SK-N-SH treated with all-trans-retinoic acid at 6 μM for 48 hours (cell line): ENCODE measurements at places on chromosomes 16 and 17.

DNA sequence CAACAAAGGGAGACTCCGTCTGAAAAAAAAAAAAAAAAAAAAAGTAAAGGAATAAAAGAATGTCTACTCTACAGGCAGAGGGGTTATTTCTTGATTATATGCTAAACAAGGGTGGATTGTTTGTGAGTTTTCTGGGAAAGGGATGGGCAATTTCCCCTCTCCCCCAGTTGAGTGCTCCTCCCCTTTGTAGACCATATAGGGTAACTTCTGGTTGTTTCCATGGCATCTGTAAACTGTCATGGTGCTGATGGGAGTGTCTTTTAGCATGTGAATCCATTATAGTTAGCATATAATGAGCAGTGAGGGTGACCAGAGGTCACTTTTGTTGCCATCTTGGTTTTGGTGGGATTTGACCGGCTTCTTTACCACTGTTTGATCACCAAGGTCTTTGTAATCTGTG is 4.2 kb upstream of the NME1 start:
- ATAC-seq: no peak

DNA sequence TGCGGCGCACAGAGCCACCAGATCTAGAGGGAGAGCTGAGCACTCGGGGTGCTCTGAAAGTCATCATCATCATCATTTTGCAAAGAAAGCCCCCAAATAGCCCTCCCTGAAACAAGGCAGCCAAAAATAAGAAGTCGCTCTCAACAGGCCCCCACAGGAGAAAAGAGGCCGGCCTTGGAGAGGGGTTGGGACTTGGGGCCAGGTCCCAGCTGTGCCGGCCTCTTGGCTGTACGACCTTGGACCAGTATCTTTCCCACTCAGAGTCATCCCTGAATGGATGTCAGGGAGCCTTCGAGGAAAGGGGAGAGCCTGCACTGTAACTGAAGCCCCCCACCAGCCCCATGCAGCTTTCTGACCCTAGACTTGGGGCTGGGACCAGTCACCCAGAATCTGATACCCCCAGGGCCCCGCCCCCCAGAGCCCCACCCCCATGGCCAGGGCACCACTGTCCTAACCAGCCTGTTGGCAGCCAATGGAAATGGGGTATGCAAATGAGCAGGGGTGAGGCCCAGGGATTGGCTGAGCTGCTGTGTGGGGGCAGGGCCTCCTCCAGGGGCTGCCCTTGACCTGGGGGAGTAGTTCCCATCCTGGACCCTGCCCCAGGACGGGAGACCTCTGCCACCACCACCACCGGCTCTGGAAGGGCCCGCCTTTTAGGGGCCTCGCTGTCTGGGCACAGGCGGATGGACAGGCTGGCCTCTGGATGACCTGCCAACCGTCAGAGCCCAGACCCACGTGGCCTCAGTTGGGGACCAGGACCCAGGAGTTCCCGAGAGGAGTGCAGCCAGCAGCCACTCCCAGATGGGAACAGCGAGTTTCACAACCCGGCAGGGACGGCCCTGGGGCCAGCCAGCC is 15.4 kb downstream of the ZFPM1 start:
- peak; percentile 74 for ATAC-seq

GRCh38 chr17:79837888-79838521 is 1.2 kb downstream of the CBX4 start:
- ATAC-seq: peak; percentile 2

DNA sequence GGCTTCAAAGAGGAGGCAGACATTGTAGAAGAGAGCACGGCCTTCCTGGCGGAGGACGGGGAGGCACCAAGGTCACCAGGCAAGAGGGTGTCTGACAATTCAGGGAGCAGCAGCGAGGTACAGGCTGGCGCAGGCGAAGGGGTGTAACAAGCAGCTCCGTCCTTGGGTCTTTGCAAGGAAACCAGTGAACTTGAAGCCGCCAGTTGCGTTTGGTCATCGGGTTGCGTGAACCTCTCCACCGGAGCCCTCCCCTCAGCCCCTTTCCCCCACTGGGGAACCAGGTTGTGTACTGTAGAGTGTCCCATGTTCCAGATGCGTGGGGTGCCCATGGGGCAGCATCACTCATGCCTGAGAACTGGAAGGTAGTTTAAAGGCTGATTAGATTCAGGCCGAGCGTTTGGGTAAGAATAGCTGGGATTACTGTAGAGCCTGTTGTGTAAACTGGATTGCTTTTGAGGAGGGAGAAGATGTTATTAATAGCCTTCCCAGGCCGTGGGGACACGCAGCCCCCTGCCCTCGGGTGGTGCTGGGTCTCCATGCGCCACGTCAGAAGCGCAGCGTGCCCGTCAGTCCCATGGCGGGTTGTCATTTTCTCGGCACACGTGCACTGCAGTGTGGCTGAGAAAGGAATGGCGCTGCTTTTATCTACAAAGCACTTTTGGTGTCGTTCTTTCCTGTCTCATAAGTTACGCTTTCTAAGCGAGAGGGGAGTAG is 2.5 kb downstream of the MRPL12 start:
- ATAC-seq: no peak

DNA sequence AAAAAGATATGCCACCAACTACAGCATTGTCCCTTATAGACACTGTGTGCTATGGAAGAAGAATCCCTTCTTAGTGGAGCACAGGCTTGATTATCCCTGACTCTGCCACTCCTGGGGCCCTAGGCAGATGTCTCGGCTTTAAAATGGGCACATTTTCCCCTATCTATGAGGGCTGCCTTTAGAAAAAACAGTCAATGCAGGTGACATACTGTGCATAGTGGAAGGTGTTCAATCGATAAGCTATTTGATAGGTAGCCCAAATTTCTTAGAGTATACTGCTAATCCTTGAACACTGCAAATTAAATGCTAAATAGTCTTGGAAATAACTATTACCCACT is 64.4 kb downstream of the PARN start:
- ATAC-seq: no peak; the same call in 1 of the 3 replicates

- ATAC-seq: no peak
These were observed 1.0 kb upstream of the HSBP1 start for GRCh38 chr16:83806731-83807130.

DNA sequence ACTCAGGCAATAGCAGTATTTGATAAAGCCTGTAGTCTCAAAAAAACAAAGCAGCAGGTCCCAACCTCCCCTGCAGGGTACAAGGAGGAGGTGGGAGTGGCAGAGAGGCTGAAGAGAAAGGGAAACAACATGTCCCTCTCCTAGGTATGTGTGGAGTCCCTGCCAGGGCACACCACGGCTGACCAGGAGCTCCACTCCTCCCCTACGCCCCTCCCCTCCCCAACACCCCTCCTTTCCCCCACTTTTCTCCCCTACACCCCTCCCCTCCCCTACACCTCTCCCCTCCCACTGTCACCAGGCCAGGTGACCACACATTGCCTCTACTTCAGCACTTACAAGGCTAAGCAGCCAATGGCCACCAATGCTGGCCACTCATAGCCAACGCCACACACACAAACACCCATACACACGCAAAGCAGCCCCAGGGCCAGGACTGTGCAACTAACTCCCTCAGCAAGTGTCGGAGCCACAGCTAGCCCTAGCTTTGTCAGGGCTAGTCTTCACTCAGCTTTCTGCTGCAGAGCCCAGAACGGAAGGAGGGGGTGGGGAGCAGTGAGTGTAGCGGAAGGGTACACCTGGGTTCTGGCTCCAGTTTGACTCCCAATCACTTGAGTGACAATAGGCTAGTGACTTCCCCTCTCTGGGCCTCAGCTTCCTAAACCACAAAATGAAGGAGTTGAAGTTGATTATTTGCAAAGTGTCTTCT is 8.2 kb downstream of the CAVIN1 start:
- no peak for ATAC-seq

- ATAC-seq: no peak
These were observed 174.2 kb downstream of the SEC14L1 start for GRCh38 chr17:77315010-77315409.

GRCh38 chr16:66542396-66542795 is 7.5 kb downstream of the TK2 start:
- no peak for ATAC-seq

DNA sequence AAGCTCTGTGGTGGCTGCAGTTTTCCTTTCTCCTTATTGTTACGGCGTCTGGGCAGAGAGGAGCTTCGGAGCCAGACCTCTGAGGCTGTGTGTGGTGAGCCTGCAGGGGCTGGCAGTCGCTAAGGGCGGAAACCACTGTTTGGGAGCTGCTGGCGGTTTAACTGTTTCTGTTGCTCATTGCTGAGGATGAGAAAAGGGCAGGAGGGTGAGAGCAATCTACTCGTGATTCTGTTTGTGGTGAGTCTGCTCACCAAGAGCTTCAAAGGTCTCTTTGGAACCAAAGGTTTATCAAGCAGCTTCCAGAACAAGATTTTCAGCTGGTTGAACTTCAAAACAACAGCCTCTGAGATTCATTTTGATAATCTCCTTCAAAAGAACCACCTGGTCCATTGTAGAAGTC is 143.9 kb downstream of the ANKFN1 start:
- ATAC-seq: peak; percentile 71
